Pulmonary artery endothelial cell (primary cell): ENCODE measurements at places on chromosomes 7 and 10.

GRCh38 chr7:70624500-70625103 lies 507.3 kb upstream of the GALNT17 start:
- no peak for DNase-seq

- DNase-seq, result no peak
Measured at GRCh38 chr7:101739775-101740398, 77.5 kb upstream of the CUX1 start.

DNA sequence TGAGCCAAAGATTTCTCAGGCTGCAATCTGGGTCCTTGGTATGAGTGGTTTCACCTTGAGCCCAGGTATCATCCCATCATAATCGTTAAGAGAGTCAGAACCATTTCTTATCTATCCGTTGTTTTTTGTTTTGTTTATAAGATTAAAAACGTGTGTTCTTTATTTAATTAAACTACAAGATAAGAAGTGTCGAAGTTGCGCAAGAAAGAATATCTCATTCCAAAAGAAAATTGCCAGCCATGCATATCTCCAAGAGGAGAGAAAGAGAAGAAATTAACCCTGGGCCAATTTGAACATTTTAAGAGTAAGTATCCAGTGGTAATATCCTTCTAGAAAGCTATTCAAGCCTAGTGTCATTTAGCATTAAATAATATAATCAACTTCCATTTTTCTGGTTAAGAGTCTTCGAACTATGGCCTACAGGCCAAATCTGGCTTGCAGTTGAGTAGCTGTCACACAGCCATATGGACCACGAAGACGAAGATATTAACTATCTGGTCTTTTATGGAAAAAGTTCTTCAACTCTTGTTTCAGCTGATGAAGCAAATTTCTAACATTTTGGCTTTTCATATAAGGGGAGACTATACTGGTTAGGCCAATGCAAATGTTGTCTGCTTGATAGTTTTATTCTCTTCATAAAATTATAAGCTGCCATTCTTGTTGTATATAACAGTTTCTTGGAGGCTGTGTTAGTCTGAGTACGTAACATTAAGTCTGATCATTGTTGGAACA lies 576.4 kb downstream of the REEP3 start:
- DNase-seq, result no peak

DNA sequence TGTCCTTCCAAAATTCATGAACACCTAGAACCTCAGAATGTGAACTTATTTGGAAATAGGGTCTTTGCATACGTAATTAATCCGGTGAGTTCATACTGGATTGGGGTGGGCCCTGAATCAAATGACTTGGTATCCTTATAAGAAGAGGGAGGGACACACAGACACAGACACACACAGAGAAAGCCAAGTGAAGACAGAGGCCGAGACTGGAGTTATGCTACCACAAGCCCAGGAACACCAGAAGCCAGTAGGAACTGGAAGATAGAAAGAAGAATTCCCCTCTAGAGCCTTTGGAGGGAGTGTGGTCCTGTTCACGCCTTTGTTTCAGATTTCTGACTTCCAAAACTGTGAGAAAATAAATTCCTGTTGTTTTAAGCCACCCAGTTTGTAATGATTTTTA lies 17.1 kb upstream of the PHF14 start:
- DNase-seq, result no peak

- DNase-seq, result no peak
Measured at GRCh38 chr10:28909875-28910274, 232.6 kb downstream of the BAMBI start.

GRCh38 chr10:1187855-1188557 lies 131.8 kb downstream of the WDR37 start:
- no peak for DNase-seq

GRCh38 chr7:133545618-133546017 lies 292.7 kb downstream of the EXOC4 start:
- DNase-seq, result no peak

DNA sequence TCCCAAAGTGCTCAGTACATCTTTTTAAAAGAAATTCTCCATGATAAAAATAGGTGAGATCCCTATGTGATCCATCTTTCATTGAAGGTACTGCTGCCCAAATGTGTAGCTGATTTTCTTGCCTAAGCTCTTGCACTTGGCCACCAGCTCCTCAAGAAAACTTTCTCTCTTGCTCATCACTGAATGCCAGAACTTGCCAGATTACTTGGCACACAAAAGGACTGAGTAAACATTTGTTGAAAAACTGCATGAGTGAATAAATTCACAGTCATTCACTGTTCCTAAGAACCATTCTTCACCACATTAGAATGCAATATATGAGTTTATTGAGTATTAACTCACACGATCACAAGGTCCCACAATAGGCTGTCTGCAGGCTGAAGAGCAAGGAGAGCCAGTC lies 99.9 kb downstream of the TRIL start:
- no peak for DNase-seq

- DNase-seq, result no peak
Measured at GRCh38 chr7:79287981-79288380, 165.5 kb downstream of the MAGI2 start.

- DNase-seq, result no peak
Measured at GRCh38 chr7:69845721-69846495, 247.6 kb downstream of the AUTS2 start.

DNA sequence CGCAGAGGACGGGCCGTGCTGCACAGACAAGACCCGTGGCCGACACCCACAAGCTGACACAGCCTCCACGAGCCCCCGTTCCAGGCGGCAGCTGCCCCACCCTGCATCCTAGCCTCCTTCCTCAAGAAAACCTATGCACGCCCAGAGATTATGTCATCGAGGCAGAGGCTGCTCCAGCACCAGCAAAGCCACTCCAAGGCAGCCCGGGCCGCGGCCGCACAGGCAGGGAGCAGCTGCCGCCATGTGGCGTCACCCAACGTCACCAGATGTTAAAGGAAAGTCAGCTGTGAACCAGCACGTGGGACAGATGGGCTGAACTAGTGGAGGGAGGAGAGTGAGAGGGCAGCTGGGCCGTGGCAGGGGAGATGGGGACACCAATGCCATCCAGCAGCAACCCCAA lies 59.8 kb downstream of the STK32C start:
- DNase-seq, result no peak

- DNase-seq, result no peak
Measured at GRCh38 chr10:70733051-70733450, 52.1 kb downstream of the TBATA start.

DNA sequence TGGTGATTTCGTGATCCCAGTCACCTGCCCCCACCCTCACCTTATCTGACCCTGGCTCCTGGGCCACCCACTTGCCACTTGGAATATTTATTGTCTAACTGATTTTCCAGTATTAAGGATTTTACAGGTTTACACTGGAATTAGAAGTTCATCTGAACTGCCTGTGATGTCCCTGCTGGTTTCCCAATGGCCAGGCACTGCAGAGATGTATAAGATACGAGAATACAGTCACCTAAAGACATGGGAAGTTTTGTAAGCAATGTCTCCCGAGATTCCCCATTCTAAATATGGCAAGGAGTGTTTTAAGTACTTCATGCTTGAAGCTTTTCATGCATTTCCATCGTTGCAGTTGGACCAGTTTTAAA lies 592.7 kb downstream of the SDK1 start:
- DNase-seq, result no peak

GRCh38 chr10:23413629-23414089 lies 25.2 kb upstream of the OTUD1 start:
- no peak for DNase-seq

DNA sequence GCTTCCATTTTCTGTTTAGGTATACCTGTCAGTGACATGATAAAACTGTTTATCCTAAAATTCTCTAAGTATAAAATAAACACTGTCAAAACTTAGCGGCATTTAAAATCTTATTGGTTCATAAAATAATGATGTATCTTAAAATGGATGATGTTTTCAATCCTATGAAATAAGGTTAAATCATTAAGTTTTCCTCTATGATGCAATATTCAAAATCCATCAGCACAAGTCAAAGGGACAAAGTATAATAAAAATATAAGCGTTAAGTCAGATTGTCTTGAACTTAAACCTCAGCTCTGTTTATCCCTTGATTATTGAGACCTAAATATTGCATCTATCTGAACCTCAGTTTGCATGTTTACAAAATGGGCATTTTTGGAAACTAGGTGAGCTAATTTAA lies 46.6 kb upstream of the NCAPG2 start:
- no peak for DNase-seq

DNA sequence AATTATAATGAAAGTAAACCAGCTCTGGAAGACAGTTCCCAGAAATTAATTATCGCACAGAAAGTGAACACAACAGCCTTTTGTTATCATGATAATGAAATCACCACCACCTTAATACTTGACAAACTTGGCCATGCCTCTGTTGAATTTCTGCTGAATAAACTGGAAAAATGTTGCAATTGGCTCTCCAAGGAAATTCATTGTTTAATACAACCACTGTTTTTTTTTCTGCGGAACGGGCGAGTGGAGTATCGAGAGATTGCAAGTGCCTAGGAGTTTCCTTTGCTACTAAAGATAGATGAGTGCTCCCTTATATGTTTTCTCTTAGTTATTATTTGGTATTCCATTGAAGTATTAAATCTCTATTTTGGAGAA lies 657.0 kb downstream of the SDK1 start:
- no peak for DNase-seq

DNA sequence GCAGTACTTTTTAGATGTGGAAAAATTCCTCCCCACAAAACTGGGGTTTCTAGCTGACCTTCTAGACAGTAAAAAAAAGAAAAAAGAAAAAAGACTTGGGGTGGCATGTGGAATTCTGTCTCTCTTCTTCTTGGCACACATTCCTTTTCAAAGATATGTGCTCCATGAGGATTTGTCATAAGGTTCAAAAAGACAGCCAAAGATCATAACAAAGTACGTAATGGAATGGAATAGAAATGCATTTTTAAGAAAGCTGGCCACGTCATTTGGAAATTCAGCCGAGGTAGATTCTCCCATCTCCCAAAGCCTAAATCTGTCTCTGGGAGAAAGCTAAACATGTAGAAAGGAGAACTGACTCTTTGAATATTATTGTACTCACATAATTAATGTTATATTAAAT lies 381.3 kb upstream of the NFE2L3 start:
- DNase-seq, result no peak

- DNase-seq, result no peak
Measured at GRCh38 chr10:47336387-47337134, 11.6 kb upstream of the RBP3 start.

GRCh38 chr10:17756557-17757217 lies 4.7 kb downstream of the TMEM236 start:
- DNase-seq, result no peak

- DNase-seq, result no peak
Measured at GRCh38 chr7:74289018-74289658, at the start of gene CLIP2. Gene CLIP2, plus strand, starts transcription at chr7:74289407. Its CDS starts 28,140 bp downstream, at chr7:74317547.

- DNase-seq, result no peak
Measured at GRCh38 chr7:15781944-15782343, 95.5 kb upstream of the MEOX2 start.

DNA sequence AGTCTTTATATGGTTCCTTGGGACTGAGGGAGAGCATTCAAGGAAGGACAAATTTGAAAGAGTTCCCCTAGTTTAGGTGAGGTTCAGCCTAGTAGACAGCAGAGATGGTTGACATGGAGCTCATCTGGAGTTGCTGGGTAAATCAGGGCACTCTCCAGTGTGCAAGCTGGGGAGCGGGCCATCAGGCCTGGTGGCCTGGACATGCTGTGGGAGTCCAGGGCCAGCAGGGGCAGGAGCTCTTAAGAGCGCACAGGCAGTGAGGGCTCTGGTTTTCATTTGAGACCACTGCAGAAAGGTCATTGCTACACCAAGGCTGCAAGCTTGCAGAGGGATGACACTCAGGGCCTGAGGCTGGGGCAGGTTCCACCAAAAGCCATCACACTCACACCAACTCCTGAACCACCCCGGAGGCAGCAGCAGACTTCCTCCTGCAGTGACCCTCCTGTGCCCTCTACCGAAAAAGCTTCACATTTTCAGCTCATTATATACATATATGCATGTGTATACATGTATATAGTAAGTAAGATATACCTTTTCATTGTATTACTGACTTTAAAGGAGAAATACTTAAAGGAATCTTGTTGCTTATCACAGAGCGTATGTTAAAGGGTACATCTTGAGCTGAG lies 39.5 kb downstream of the STEAP1B start:
- DNase-seq, result no peak

DNA sequence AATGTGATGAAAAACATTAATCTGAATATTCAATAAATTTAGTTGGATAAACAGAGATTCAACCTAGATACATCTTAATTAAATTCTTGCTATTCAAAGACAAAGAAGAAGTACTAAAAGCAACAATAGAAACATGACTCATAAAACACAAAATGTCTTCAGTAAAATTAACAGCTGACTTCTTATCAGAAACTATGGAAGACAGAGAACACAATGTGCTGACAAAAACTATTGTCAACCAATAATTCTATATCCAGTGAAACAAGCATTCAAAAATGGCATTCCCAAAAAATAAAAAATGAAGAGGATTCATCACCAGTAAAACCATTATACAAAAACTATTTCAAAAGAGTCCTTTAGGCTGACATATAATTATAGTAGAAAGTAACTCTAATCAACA lies 400.5 kb upstream of the SORCS1 start:
- DNase-seq, result no peak

GRCh38 chr10:59896191-59896590 lies 10.2 kb downstream of the CCDC6 start:
- DNase-seq, result no peak

GRCh38 chr7:99210265-99210970 lies 2.5 kb upstream of the KPNA7 start:
- DNase-seq, result no peak

- DNase-seq, result no peak
Measured at GRCh38 chr7:72152161-72153131, 259.7 kb downstream of the CALN1 start.

DNA sequence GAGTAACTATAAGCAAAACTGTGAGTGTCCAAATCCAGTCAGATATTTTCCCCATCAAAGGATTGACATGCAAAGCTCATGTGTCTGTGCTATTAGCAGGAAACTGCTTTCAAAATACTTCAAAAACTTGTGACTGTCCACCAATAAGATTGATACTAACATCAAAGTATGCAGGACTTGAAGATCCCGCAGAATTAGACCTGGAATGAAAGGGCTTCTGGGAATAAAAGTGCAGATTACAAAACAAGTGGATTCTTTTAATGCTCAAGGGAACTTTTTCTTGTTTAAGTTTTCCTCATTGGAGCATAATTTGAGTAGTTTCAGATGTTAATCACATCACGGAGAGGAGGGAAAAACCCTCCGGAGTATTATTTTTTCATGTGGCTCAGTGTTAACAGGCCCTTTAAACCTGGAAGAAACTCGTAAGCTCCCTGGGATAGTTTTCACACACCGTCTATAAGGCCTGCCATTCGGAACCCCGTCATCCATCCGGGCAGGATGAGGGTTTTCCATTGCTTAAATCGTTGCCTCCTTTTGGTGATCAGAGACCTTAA lies 33.9 kb upstream of the MKX start:
- no peak for DNase-seq

- no peak for DNase-seq
Measured at GRCh38 chr7:147400925-147401324, 1189.6 kb upstream of the C7orf33 start.
